ENCODE measurements at places on chromosomes 11 and 22.

DNA sequence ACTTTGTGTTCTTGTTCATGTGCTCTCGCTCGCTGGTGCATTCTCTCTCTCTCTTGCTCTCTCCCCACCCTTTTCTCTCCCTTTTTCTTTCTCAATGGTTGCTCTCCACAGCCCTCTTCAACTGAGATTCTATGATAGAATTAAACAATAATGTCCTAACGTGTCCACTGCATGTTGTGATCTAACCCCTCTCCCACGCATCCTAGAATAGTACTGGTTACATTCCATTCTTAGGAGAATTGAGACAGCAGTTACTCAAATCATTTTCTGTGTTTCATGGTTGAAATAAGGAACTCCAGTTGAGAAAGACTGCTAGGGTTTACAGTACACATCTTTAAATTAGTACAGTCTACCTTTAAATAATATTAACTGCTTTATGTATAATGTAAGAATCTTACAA, 318.1 kb upstream of the PITPNB start:
- H3K4me3 ChIP-seq = no peak overlapping the region
- no peak overlapping the region for H3K27ac ChIP-seq
- DNase-seq = no peak

DNA sequence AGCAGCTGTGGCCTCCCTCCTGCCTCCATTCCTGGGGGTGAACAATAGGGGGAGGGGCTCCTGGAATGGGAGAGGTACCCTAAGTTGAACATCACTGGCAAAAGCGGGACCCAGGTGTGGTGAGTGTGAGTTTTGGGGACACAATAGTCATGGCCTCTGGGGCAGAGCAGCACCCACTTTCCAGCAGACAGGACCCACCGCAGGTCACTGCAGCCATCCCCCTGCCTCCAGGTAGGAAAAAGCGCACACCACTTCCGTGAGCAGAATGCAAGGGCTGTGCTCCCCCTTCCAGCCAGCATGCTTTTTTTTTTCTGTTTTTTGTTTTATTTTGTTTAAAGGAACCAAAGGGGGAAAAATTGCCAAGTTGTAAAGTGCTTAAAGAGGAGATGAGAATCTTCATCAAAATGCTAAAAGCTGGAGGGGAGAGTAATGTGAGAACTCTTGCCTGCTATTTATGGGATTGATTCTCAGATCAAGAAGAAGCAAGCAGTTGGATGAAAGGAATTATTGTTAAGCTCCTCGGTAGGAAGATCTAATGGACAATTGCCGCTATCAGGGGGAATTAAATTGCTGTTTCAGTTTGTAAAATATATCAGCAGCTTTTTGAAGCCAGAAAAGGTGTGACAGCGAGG, 152.9 kb downstream of the FEZ1 start:
- H3K27ac ChIP-seq = no peak overlapping the region
- no peak for DNase-seq
- no peaks in the 10 kb centered on the region for H3K4me1 ChIP-seq
- H3K27me3 ChIP-seq = peaks cover 7% of the 10 kb centered on the region
- no peaks in the 10 kb centered on the region for H3K36me3 ChIP-seq

GRCh38 chr11:119511614-119512306, 88.8 kb upstream of the THY1 start:
- H3K27ac ChIP-seq = no peak overlapping the region
- H3K27me3 ChIP-seq = peaks cover 2% of the 10 kb centered on the region
- no peak for DNase-seq
- no peak overlapping the region for H3K4me3 ChIP-seq
- peaks cover 5% of the 10 kb centered on the region for H3K4me1 ChIP-seq

DNA sequence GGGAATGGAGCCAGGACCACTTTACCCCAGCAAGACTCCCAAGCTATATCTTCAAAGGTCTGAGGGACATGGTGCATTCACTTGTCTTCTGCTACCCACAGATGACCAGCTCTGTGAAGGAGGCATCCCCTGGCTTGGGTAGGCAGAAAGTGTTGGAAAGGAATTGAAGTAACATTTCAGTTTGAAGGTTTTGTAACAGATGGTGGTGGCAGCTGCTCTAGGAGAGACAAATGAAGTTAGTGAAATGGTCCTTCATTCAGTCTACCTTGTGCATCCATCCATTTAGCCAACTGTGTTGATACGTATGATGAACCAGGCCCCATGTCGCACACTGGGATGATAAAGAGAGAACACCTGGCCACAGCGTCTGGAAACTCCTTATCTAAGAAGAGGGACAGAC, 140.5 kb downstream of the COMMD9 start:
- DNase-seq = no peak
- no peaks in the 10 kb centered on the region for H3K36me3 ChIP-seq
- no peak overlapping the region for H3K27ac ChIP-seq
- no peak overlapping the region for H3K4me3 ChIP-seq

- H3K27ac ChIP-seq = no peak overlapping the region
- H3K4me1 ChIP-seq = no peaks in the 10 kb centered on the region
- H3K36me3 ChIP-seq = no peaks in the 10 kb centered on the region
- H3K27me3 ChIP-seq = peaks cover 28% of the 10 kb centered on the region
- no peak for DNase-seq
- H3K4me3 ChIP-seq = no peak overlapping the region
Measured at GRCh38 chr11:120004723-120005122, 133.2 kb downstream of the TRIM29 start.

DNA sequence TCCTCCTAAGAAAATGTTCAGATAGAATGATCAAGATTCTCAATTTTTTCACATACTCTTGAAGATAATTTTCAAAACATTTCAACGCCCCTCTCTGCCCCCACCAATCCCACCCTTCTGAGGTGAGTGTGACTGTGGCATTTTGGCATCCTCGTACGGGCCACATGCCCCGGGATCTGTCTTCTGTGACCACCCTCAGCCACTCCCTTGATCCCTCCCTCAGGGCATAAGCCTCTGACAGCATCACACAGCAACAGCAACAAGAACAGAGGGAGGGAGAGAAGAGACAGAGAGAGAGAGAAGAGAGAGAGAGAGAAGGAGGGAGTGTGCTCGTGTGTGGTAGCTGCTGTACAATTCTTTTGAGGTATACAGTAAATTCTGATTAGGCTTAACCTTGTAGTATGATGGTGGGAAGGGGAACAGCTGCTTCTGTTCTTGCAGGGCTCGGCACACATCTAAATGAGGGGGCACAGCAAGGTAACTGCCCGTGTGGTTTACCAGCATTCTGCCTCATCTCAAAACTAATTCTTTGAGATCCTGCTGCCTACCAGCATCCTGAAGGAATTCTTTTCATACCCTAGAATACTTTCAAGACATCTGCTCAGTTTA, 21.4 kb downstream of the SCUBE2 start:
- H3K4me3 ChIP-seq = no peak overlapping the region
- no peaks in the 10 kb centered on the region for H3K36me3 ChIP-seq
- no peak overlapping the region for H3K27ac ChIP-seq
- peaks cover 13% of the 10 kb centered on the region for H3K27me3 ChIP-seq

DNA sequence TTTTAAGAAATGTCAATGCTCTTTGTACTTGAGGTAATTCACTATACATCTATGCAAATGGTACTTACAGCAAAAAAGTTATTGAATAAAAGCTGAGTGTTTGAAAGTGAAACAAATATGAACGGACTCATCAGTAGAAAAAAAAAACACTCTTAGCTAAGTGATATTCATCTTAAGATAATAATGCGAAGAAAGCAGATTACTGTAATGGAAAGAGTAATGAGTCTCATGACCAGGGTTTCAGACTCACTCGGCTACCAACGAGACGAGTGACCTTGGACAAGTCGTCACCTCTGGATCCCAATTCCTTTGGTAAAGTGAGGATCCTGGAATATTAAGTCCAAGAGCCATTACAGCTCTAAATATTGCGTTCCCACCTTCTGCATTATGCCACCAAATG, 57.0 kb downstream of the PACSIN2 start:
- no peak overlapping the region for H3K4me3 ChIP-seq
- H3K27ac ChIP-seq = no peak overlapping the region
- DNase-seq = no peak
- H3K4me1 ChIP-seq = peaks cover 46% of the 10 kb centered on the region
- no peaks in the 10 kb centered on the region for H3K27me3 ChIP-seq

GRCh38 chr11:119206511-119207414, 624 bp downstream of the CBL start:
- peaks cover 33% of the 10 kb centered on the region for H3K4me1 ChIP-seq
- H3K27me3 ChIP-seq = no peaks in the 10 kb centered on the region
- peak overlapping the region; percentile 87 for H3K27ac ChIP-seq

DNA sequence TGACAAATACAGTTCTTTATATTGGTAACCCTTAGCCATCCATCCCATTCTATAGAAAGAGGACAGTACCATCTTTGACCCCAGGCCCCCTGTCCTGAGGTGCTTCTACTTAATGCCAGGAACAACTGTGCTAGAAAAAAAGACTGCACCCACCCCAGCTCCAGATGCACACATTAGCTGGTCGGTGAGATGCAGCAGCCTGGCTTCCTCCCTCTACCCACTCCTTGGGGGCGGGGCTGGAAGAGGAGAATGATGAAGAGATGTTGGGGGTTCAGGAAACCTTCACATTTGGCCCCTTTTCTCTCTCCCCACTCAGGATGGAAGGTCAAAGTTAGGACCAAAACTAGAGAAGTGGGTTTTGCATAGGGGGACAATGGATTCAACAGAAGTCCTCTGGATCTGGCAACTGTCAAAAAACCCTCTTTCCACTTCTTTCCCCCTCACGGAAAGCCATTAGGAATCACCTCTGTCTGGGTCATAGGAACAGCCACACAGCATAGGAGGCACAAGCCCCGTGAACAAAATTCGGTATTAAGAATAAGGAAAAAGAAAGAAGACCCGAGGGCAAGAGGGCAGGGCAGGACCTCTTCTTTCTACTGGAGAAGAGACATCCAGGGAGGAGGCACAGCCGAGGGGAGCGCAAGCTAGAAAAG, 755 bp downstream of the NRIP3 start:
- peaks cover 56% of the 10 kb centered on the region for H3K27me3 ChIP-seq
- no peak for DNase-seq
- no peak overlapping the region for H3K27ac ChIP-seq
- peaks cover 22% of the 10 kb centered on the region for H3K4me1 ChIP-seq
- no peaks in the 10 kb centered on the region for H3K36me3 ChIP-seq

DNA sequence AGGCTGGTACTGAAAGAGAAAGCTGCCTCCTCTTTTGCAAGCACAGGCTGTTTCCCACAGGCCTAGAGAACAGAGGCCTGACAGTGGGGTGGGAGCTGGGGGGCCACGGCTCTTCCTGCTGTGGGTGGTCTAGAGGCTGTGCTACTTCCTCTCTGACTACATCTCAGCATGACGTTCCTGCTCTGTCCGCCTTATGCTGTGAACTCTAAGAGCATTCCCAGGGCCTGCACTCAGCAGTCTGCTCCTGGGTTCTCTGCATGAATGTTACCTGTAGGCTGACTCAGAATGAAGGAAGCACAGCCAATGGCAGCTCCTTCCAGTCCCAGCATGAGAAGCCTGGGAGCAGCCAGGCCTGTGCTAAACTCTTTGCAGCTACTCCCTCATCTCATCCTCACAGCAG, 534.3 kb downstream of the NTM start:
- H3K27me3 ChIP-seq = peaks cover 15% of the 10 kb centered on the region
- H3K4me1 ChIP-seq = no peaks in the 10 kb centered on the region
- DNase-seq = no peak
- H3K27ac ChIP-seq = no peak overlapping the region
- no peak overlapping the region for H3K4me3 ChIP-seq

DNA sequence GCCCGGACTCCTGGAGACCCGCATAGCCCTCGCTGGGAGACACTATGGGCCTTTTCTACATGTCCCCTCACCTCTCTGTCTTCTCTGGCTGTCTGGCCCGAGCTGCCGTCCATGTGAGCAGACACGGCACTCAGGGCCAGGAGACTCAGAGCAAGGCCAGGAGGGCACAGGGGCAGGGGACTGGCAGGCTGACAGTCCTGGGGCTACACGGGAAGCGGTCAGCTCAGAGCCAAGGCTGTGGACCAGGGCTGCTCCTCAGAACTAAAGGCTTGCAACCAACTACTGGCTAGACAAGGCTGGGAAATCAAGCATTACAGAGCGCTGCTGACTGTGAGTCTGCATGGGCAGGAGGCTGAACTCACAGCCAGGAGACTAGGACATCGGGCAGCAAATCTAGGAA, 56.1 kb upstream of the CDON start:
- peaks cover 4% of the 10 kb centered on the region for H3K27me3 ChIP-seq
- H3K4me1 ChIP-seq = no peaks in the 10 kb centered on the region
- DNase-seq = no peak
- H3K36me3 ChIP-seq = no peaks in the 10 kb centered on the region

GRCh38 chr11:62914416-62914815, 6.7 kb downstream of the CHRM1 start:
- peaks cover 4% of the 10 kb centered on the region for H3K4me1 ChIP-seq
- no peaks in the 10 kb centered on the region for H3K36me3 ChIP-seq
- DNase-seq = no peak
- peaks cover 3% of the 10 kb centered on the region for H3K27me3 ChIP-seq
- no peak overlapping the region for H3K4me3 ChIP-seq

DNA sequence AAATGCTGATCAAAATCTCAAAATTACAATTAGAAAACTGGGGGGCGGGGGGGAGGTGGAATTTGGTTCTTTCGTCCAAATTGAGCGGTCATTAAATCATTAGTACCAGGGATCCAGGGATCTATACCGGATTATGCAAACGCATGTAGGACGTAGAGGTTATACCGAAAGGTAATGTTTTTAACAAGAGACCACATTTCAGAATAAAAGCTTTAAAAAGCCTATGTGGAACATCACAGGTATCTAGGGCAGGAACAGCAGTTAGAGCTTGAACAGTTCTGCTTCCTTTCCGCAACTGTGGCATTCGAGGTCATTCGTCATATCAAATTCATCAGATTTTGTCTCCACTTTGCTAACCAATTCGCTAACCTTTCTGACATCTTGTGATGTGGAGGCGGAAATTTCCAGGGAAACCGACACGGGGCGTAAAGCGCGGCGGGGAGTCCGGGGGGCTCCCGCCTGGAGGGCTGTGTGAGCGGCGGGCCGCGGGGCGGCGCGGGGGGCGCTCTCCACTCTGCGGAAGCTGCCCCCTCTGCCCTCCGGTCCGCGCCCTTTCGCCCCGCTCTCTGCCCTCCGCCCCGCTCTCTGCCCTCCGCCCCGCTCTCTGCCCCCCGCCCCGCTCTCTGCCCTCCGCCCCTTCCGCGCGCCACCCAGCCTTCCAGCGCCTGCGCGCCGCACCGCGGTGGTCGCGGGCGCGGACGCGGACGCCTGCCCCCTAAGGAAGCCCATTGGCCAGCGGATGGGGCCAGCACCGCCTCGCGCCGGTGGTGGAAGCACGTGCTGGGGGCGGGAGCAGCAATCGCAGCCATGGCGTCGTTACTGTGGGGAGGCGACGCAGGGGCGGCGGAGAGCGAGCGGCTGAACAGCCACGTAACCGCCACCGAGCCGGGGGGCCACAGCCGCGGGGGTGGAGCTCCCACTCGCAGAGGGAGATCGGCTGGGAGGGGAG, at the start of gene DDX25:
DDX25 (plus strand) TSS at position 798 of the 949 bp plus-strand sequence; CDS start at position 808, 10 bp downstream.
- peaks cover 36% of the 10 kb centered on the region for H3K27me3 ChIP-seq
- H3K36me3 ChIP-seq = peaks cover 29% of the 10 kb centered on the region
- H3K27ac ChIP-seq = peak within 1 kb of the TSS; percentile 88
- H3K4me3 ChIP-seq = peak within 1 kb of the TSS; percentile 93
- DNase-seq = no peak
